Stimulated activated CD4-positive, alpha-beta T cell treated with anti-CD3 and anti-CD28 coated beads, Interleukin-2, amount 100 ng/mL, for 4 hours (primary cell): ENCODE measurements at places on chromosomes 12 and 14.
A peak's percentile ranks its signal among the peaks of the same experiment; 100 is the strongest.

DNA sequence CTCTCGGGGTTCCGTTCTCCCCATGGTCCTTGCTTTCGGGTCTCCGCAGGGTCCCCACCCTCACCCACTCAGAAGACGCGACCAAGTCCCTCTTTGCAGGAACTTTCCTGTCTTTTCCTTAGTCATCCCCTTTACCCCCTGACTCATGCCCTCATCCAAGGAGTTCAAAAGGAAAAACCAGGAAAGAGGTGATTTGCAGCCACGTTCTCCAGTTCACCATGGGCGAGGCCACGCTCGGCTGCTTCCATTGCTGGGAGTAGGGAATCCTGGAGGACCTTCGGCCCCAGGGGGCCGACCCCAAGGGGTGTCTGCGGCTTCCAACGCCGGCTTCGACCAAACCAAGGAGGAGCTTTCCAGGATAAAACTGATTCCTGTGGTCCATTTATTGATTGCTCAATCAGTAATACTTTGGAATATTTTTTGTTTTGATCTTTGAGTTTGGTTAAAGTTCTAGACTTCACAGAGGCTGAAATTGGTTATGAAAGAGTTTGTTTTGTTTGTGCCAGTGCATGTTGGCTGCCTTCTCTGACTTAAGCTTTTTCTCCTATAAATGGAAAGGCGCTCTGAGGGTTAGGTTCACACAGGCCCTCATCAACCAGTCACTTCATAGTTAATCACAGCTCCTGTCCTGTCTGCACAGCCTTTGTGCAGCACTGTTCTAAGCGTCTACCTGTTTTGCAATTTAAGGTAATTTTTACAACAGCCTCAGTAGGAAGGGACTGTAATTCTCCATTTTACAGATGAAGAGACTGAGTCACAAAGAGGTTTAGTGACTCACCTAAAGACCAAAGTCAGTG, 827 bp downstream of the ALDH2 start:
- DNase-seq, result no peak

GRCh38 chr14:97699026-97699425, 901.8 kb downstream of the VRK1 start:
- no peak for DNase-seq

DNA sequence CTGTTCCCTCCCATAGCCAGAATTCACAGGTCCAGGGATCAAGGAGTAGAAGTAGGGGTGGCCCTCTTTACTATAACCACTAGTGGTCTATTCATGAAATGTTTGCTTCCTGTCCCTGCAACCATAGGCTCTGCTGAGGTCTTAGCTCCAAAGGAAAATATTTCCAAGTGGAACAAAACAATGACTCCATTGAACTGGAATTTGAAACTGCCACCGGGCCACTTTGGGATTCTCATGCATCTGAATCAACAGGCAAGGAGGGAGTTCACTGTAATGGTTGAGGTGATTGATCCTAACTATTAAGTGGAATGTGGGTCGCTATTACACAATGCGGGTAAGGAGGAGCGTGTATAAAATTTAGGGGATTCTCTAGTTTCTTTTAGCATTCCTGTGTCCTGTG, 197.0 kb downstream of the ETNK1 start:
- no peak for DNase-seq

DNA sequence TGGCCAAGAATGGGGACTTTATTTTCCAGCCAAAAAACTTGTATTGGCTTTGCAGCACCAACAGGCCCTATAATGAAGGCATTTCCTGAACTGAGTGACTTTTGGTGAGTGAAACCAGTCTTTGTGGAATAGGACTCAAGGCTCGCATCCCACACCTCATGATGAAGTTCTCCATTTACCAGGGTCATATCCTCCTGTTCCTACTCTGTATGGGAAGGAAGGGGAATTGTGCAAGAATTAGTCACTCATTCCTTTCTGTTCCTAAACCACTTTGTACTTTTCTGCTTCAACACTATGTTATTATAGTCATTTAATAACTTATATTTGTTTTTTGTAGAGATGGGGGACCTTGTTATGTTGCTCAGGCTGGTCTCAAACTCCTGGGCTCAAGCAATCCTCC, 2.3 kb upstream of the SPATS2 start:
- DNase-seq, result no peak

- DNase-seq, result no peak
These were observed 59.2 kb downstream of the PPFIBP1 start for GRCh38 chr12:27583057-27583797.

- peak; percentile 46 for DNase-seq
These were observed 426.5 kb upstream of the OR4E1 start for GRCh38 chr14:22099942-22100763.

GRCh38 chr14:50083467-50084337, 32.7 kb downstream of the VCPKMT start:
- DNase-seq, result peak; percentile 37

- DNase-seq, result no peak
These were observed 67.6 kb downstream of the C12orf56 start for GRCh38 chr12:64323006-64323405.

DNA sequence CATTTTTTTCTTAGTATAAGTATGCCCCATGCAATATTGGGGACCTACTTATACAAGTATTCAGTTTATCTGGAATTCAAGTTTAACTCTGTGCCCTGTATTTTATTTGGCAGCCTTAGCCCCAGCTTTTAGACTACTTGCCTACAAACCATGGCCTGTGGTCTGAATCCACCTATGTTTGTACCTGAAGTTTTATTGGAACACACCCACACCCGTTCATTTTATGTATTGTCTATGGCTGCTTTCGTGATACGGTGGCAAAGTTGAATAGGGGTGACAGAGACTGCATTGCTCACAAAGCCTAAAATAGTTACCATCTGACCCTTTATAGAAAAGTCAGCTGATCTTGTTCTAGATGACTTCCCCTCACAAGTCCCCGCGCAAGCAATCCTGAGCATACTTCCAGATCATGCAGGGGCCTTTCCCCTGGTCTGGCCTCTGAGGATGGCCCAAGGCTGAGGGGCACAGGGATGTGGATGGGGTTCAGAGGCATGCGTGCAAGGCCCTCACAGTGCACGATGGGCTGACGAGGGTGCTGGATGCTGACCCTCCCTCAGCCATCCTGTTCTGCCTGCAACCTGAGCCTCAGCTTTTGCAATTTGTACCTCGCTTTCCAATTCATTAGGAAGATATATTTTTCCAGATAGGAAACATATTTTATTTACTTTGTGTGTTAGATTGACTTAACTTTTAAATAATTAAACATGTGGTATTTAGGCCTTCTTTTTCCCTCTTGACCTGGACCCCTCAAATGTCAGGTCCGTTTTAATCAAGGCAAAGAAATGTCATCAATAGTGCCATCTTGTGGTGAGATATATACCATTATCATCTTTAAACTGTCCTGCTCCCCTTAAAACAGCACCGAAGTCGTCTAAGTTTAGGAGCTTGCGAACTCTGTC, 527.3 kb upstream of the CCDC196 start:
- no peak for DNase-seq

GRCh38 chr12:15733136-15733535, 56.1 kb downstream of the EPS8 start:
- no peak for DNase-seq

GRCh38 chr12:132228476-132229192, 84.4 kb downstream of the NOC4L start:
- DNase-seq, result no peak

DNA sequence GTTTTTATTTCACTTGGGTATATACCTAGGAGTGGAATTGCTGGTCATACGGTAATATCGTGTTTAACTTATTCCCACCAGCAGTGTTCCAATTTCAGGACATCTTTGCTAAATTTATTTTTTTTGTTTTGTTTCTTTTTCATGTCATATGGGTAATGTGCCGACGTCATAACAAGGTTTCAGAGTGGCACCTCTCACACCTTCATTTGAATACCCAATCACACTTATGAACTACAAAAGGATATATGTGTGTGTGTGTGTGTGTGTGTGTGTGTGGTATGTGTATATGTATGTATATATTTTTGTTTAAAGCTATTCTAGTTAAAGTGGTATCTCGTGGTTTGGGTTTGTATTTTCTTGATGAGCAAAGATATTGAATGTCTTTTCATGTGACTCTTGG, 12.1 kb downstream of the TRAF3 start:
- DNase-seq, result no peak

- DNase-seq, result no peak
These were observed 101.5 kb downstream of the TAOK3 start for GRCh38 chr12:118271183-118271582.

DNA sequence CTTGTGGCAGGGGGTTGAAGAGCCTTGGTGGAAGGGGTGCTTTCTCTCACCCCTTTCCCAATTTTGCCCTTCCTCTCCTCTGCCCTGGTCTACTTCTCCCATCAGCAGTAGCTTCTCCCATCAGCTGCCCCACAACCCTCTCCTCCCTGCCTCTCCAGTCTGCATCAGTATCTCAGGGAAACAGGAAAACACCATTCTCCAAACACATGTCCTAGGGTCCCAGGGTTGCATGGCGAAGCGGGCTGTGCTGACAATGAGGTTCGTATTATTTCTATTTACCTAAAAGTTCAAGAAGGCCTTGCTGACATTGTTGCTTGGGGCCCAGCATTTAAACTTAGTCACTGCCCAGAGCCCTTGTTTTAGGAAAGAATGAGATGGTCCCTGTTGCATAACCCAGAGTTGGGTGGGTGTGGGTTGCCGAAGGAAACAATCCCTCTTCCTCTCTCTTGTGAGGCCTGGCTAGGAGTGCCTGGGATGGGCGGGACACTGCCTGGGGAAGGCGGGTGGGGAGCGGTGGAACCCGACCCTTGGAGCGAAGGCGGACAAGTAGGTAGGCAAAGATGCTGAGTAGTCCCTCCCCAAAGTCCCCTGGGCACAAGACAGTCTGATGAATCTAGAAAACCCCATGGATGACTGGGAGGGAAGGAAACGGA, 1.3 kb upstream of the IGFBP6 start:
- no peak for DNase-seq

GRCh38 chr12:21502164-21502496, 541 bp downstream of the GOLT1B start:
- peak; percentile 13 for DNase-seq

GRCh38 chr14:102854091-102854703, 68.3 kb upstream of the AMN start:
- DNase-seq, result no peak

- DNase-seq, result no peak
These were observed 73.9 kb downstream of the SPPL3 start for GRCh38 chr12:120830052-120830940.

- peak; percentile 21 for DNase-seq
These were observed 7.4 kb downstream of the SMAGP start for GRCh38 chr12:51262758-51263177.

DNA sequence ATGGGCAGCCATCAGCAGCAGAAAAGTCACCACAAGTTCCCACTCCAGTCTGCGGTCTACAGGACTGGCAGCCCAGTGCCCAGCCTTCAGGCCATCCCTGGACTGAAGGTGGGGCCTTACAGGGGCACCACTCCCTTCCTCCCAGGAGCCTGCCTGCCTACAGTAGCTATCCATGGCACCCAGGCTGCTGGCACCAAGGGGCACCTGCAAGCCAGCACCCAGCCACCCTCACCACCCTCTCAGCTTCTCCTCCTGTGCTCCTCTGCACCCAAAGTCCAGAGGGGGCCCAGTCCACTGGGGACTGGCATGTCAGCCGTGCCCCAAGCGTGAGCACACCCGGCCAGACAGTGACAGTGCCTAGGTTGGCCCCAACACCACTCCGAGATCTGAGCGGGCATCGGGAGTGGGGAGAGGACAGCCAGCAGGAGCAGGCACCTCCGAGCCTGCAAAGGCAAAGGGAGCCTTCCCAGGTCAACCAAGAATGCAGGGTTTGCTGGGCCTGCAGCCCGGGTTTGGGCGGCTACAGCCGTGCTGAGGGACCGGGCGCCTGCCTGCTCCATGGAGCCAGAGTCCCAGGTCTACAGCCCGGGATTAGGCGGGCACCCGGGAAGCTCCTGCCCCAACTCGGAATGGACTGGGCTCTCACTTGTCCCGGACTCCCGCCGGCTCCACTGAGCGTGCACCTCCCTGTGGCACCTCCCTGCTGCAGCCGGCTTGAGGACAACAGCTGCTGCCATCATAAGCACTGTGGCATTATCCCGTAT, 8.1 kb upstream of the OR6C65 start:
- no peak for DNase-seq

GRCh38 chr14:21233457-21234076, 35.7 kb downstream of the HNRNPC start:
- no peak for DNase-seq

GRCh38 chr14:95297832-95298231, 21.9 kb downstream of the CLMN start:
- DNase-seq, result no peak

GRCh38 chr12:123231931-123232330, 1.0 kb downstream of the MPHOSPH9 start:
- no peak for DNase-seq

DNA sequence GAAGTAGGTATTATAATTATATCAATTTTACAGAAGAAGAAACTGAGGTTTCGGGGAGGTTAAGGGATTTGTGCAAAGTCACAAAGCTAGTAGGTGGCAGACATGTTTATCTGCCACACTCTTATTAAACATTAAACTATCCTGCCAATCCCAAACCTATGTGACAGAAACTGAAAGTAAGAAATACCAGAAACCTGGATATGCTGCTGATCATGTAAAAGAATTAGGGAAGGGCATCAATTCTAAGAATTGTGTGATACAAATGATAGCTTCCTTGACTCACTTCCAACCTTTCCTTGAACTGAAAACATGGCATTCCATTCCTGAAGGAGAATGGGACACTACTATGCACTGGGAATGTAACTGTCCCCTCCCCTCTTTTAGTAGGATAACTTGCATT, 16.9 kb downstream of the TAOK3 start:
- no peak for DNase-seq

DNA sequence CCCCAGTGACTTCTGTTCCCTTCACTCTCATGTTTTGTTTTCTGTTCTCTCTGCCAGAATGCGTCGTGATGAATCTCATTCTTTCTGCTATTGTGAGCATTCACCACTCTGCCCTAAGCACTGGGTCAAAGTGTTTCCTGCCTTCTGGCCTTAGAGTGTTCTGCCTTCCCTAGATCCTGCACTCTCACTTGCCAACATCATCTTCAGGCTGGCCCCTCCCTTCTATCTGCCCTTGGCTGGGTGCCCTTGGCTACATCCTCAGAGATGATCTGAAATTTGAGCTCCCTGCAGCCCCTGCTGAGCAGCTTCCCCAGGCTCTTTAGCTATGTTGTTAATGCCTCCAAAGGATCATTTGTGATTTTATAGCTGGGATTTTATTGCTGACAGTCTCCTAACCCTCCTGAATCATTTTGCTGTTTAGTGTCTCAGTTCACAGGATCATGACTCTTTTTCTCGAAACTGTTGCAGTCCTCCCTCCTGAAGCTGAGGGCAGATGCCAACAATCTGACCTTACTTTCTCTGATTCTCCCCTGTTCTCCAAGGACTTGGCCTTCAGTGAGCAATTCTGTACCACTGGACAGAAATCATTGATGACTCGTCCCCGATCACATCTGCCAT, 4.5 kb downstream of the DHRS2 start:
- no peak for DNase-seq

- no peak for DNase-seq
These were observed 19.4 kb upstream of the FAIM2 start for GRCh38 chr12:49923035-49923644.

- DNase-seq, result peak; percentile 37
These were observed 2.1 kb upstream of the PLEK2 start for GRCh38 chr14:67413806-67414769.
